WTC11 (cell line): ENCODE measurements at places on chromosomes 12 and 14. TPM values are rescaled to one million over a fixed set of nuclear protein-coding genes. Genes with fewer than 3 reads are reported as not detected.

DNA sequence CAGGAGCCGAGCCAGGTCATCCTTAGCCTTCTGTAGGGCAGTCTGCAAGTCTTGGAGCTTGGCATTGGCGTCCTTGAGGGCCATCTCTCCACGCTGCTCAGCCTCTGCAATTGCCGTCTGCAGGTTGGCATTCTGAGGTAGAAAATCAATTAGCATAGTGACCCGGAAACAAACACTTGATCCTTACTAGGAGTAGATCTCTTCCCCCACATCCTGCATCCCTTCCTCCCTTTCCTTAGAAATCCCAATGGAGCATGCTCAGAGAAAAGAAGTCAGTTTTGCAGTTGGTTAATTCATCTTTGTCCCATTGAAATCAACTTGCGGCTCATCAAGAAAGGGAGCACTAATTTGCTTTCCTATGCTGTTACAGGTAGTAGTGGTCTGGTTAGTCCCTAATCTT lies 6.1 kb downstream of the KRT76 start:
- DNase-seq: no peak

GRCh38 chr14:70317969-70318634 lies 41.4 kb downstream of the COX16 start:
- peak; percentile 49 for DNase-seq

GRCh38 chr12:101619026-101619786 lies 24.4 kb downstream of the MYBPC1 start:
- DNase-seq: no peak

DNA sequence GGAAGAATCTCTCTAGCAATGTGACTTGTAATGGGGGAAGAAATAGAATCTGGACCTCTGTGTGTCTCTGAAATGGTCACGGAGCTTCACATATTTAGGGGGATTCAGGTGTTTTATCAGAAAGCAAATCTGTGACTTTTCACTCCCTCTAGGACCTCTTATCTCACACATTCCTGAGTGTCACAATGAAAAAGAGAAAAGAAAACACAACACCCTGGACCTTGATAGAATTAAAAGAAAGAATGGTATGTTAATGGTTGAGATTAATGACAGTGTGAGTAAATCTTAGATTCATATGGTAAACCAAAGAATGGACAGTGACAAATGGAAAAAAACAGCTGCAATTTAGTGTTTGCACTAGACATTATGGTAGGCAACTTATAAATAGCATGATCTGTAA lies 68.5 kb downstream of the PKP2 start:
- no peak for DNase-seq

- DNase-seq: no peak
Measured at GRCh38 chr14:71250791-71251190, 343.5 kb downstream of the PCNX1 start.

DNA sequence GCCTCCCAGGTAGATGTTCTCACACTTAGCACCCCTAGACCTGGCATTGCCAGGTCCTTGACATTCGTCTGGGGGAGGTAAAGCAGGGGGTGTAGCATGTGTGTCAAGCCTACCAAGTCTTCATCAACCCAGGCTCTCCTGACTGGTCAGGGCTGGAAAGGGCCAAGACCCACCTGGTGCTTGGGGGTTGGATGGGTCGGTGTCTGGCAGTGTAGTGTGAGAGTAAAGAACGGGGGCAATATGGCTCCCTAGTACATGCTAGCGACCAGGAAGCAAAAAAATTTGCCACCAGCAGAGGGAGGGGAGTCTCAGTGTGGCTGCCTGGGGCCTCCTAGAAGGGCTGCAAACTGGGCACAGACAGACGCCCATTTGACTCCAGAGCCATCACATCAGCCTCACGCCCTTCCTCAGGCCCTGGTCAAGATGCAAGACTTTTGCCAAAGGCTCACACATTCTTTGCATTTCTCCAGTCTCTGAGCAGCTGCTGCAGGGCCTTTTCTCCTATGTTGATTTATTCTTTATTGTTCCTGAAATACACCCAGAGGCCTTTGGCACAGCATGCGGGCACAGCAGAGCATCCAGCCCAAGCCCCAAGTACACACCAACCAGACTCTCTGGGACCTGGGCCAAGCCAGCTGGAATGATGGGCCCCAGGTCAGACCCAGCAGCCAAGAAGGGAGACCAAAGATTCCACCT lies 38.3 kb upstream of the PNMA1 start:
- DNase-seq: no peak

DNA sequence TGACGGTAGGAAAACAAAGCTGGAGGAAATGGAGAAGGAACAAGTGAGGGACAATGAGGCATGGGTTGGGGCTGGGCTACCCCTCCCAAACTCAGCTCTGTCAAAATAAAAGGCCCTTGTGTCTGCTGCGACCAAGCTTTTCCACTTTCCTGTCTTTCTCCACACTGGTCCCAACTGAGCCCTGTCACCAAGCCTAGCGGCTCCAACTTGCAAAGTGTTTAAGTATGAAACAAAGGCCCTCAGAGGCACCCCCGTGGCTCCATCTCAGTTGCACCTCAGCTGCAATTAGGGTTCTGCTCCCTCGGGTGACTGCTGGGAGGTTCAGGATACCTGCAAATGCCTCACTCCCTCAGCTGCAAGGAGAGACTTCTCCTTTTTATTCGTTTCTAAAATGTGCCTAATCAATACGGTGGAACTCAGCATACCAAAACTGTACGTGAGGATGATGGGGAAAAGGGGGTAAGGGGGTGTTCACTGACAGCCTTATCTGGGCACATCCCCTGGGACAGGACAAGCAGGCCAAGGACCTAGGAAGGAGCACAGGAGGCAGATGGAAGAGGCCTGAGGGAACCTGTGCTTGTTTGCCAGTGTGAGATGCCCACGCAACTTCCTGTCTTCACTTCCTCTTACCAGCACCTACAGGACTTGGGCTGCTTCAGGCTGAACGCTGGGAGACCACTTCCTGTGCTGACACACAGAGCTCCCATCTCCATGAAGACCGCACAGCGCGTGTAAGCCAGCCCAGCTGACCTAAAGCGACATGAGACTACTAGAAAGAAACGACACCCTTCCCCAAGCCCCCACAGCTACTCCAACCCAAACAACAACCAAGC lies 8.9 kb downstream of the VAMP1 start:
- DNase-seq: peak; percentile 3

GRCh38 chr14:53411125-53411524 lies 258.0 kb upstream of the DDHD1 start:
- no peak for DNase-seq

GRCh38 chr12:46101485-46101869 lies 111.1 kb upstream of the SCAF11 start:
- DNase-seq: no peak

GRCh38 chr14:32013083-32013482 lies 64.0 kb upstream of the ARHGAP5 start:
- peak; percentile 43 for DNase-seq

DNA sequence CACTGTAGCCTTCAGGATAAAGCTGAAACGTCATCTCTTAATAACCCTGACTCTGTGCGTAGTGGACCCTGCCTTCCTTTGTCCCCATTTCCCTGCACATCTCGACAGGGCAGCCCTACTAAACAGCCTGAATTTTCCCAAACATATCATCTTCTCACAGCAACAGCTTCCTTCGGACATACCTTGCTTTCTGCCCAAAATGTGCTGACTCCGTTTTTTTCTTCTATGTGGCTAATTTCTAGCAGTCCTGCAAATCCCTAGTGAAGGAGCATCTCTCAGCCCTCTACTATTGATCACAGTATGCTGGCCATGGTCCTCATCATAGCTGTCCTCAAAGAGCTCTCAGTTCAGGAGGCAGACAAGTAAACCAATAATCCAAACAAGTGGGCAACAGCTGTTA lies 53.1 kb upstream of the PCED1B start:
- DNase-seq: no peak

- no peak for DNase-seq
Measured at GRCh38 chr12:98422359-98422758, 93.0 kb upstream of the TMPO start.

DNA sequence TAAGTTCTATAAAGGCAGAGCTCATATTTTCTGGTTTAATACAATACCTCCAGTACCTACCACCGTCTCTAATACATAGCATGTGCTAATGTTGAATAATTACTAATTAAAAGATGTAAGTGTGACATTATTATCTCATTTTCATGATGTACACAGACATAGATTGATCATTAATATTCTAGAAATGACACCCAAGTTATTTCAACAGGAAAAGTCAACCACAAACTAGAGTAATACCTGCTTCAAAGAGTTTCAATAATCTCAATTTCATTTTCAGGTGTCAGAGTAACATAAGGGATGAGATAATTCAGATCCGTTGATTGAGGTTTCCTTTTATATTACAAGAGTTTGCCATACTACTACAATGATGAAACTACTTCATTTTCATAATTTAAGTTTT lies 388.9 kb downstream of the SOX5 start:
- DNase-seq: no peak

DNA sequence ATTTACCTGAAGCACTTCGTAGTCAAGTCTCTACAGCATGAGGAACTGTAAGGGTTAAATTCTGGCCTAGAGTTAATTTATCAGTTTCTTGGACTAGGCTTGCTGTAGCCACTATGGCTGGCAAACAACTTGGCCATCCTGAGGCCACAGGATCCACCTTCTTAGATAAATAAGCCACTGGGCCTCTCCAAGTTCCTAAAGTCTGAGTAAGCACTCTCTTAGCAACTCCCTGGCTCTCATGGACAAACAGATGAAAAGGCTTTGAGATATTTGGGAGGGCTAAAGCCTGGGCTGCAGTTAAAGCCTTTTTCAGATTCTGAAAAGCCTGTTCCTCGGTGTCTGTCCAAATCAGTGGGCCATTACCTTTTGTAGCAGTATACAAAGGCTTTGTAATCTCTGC lies 675.0 kb downstream of the TMEM121 start:
- no peak for DNase-seq

DNA sequence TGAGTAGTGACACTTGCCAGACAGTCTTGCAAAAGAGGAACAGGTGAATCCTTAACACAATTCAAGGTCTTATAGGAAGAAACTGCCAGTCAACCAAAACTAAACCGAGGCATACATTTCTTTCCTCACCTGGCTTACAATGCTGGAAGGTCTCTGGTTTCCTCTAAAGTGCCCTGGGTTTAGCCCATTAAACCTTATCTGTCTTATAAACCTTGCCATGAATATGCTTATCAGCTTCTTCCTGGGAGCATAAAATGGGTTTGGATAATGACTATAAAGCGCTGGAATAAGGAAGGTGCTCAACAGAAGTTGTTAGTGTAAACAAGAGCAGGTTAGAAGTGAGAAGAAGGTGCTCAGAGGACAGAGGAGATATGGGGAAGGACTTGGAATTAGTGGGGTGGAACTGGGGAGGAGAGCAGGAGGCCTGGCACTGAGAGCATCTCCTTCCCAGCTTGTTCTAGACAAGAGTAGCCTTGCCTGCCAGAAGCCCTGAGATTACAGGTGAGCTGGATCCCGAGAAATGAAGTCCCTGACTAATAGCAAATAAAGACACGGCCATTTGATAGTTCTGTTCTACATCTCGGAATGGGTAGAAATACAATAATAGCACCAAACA lies 14.1 kb upstream of the GPRC5A start:
- no peak for DNase-seq

DNA sequence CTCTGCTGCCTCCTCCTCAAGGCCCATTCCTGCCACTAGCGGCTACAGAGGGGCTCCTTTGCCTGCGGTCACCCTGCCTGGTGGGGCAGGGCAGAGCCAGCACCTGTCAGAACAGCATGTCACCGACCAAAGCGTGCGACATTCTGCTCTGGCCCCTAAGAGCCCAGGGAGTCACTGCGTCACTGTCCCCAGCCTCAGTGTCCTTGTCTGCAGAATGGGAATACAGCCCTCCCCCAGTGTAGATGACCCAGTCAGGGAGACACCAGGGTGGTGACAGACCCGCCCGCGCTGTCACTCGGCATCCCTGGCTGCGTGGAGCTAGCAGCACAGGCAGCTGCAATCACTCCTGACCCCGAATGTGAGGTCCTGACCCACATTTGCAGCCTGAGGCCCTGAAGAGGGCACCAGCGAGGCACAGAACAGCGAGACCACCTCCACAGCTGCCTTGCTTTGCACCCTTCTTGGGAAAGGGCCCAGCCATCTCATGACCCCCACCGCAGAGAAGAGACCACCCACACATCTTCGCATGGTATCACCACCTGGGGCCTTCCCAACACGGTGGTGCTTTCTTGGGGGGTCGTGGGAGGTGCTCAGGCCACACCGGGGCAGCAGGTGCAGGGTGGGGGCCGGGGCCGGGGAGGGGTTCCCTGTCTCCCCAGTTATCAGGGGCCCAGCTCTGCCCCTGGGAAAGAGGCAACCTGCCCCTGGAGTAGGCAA lies 2.5 kb downstream of the AHNAK2 start:
- peak; percentile 50 for DNase-seq

DNA sequence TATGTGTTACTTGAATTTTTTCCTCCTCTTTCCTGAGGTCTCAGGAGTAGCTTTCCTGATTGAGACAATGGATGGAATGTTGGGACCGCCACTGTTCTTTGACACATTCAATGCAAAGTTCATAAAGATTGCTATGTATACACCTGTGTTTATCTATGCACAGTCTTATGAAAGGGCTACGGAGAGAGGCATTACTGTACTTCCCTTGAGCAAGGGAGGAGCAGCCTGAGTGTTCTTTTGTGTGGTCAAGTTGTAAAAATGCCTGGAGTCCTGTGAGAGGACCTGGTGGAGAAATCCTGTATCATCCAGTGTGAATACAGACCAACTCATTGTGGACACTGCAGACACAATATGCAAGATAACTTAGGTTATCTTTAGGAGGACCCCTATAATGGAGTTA lies 1.2 kb downstream of the SRGAP1 start:
- no peak for DNase-seq

GRCh38 chr12:57694459-57695019 lies 607 bp downstream of the OS9 start:
- DNase-seq: no peak

Gene OAS2
- 0.27 to 0.48 TPM (median 0.28 TPM) in 3 replicates for total RNA-seq

Gene APOF
- total RNA-seq: 0.11 TPM in 1 of 3 replicates, not detected in the others

Gene TRIAP1
- 59.5 to 75.3 TPM (median 60.4 TPM) in 3 replicates for total RNA-seq

Gene TULP3
- total RNA-seq: 17.4 to 18.8 TPM (median 18.0 TPM) in 3 replicates

Gene TGFB3
- total RNA-seq: 1.1 to 1.7 TPM (median 1.2 TPM) in 3 replicates

Gene CCDC91
- total RNA-seq: 15.7 to 19.5 TPM (median 17.9 TPM) in 3 replicates

Gene CLEC1B
- total RNA-seq: not detected in 3 replicates

Gene MGAT4C
- 2.2 to 4.8 TPM (median 2.4 TPM) in 3 replicates for total RNA-seq

Gene GDF3
- 34.4 to 42.0 TPM (median 38.2 TPM) in 3 replicates for total RNA-seq
